ENCODE measurements at places on chromosomes 3 and 15. TPM values are rescaled to one million over a fixed set of nuclear protein-coding genes. Genes with fewer than 3 reads are reported as not detected.

The MYEF2 gene
- total RNA-seq, result 7.0 TPM

The MEF2A gene
- 37.7 TPM for total RNA-seq

The MITF gene
- 3.8 TPM for total RNA-seq

The GOLGA8T gene
- 0.13 TPM for total RNA-seq

The GRM7 gene
- total RNA-seq, result not detected

The TGM4 gene
- total RNA-seq, result not detected

The TRH gene
- total RNA-seq, result not detected

The MAP4 gene
- 120 TPM for total RNA-seq

The LNP1 gene
- total RNA-seq, result 1.1 TPM

The SUSD5 gene
- 9.3 TPM for total RNA-seq

The COMMD2 gene
- 25.3 TPM for total RNA-seq

The ZKSCAN7 gene
- 1.6 TPM for total RNA-seq

The MME gene
- total RNA-seq, result 13.9 TPM

The TMEM42 gene
- total RNA-seq, result 9.4 TPM

The RETNLB gene
- total RNA-seq, result not detected

The APEH gene
- total RNA-seq, result 87.7 TPM

The SGO1 gene
- total RNA-seq, result 4.0 TPM

The SLC25A20 gene
- total RNA-seq, result 19.3 TPM

The LMAN1L gene
- not detected for total RNA-seq

The ARPIN gene
- total RNA-seq, result 17.0 TPM

The ADAMTS9 gene
- 64.8 TPM for total RNA-seq

The PEX11A gene
- total RNA-seq, result 6.2 TPM

The CLDN1 gene
- 0.16 TPM for total RNA-seq

The CFAP161 gene
- total RNA-seq, result 0.19 TPM

The GOLGA6B gene
- not detected for total RNA-seq

The RBP2 gene
- total RNA-seq, result not detected

The SOX14 gene
- not detected for total RNA-seq

The CCR9 gene
- not detected for total RNA-seq

The EXOG gene
- total RNA-seq, result 6.3 TPM

The TERC gene
- total RNA-seq, result 16.6 TPM

The TRPM1 gene
- total RNA-seq, result 0.81 TPM

The RNF123 gene
- 17.2 TPM for total RNA-seq

The AMT gene
- 1.4 TPM for total RNA-seq

The CLSTN2 gene
- total RNA-seq, result 1.5 TPM

The FBXO40 gene
- under 0.01 TPM for total RNA-seq

The MORC1 gene
- total RNA-seq, result not detected

The USP19 gene
- 29.8 TPM for total RNA-seq

The SCN11A gene
- 0.06 TPM for total RNA-seq

The COPS2 gene
- total RNA-seq, result 67.7 TPM

The CLDN11 gene
- total RNA-seq, result 216 TPM

The ATP2C1 gene
- 211 TPM for total RNA-seq

The LRRC34 gene
- total RNA-seq, result 0.16 TPM

The ISL2 gene
- total RNA-seq, result under 0.01 TPM

The CHRNA7 gene
- 1.1 TPM for total RNA-seq

The A4GNT gene
- not detected for total RNA-seq

The GP9 gene
- total RNA-seq, result not detected

The HTR3E gene
- total RNA-seq, result not detected

The CHL1 gene
- not detected for total RNA-seq

The ARHGEF26 gene
- total RNA-seq, result 1.3 TPM

The REC114 gene
- total RNA-seq, result not detected

The SLC15A2 gene
- total RNA-seq, result under 0.01 TPM
